Kidney (tissue), 22 donors: ENCODE measurements at places on chromosomes 1 and 21. TPM values are rescaled to one million over a fixed set of nuclear protein-coding genes. Genes with fewer than 3 reads are reported as not detected.

GPR3 gene
- 0.38 TPM for total RNA-seq

SMPDL3B gene
- total RNA-seq = 9.7 TPM

PDE4B gene
- total RNA-seq = 8.7 TPM

ARHGAP30 gene
- 21.6 TPM for total RNA-seq

PLPPR4 gene
- total RNA-seq = 0.09 TPM

HRNR gene
- not detected for total RNA-seq

PRELP gene
- 24.5 TPM for total RNA-seq

CELA3B gene
- not detected for total RNA-seq

SYT11 gene
- 16.8 TPM for total RNA-seq

PPM1J gene
- total RNA-seq = 2.0 TPM

CFHR2 gene
- total RNA-seq = not detected

FNDC5 gene
- total RNA-seq = 0.35 TPM

DDX59 gene
- total RNA-seq = 20.8 TPM
